ENCODE measurements at places on chromosomes 1 and 21.

- no peak for DNase-seq
These were observed 5.4 kb upstream of the HES5 start for GRCh38 chr1:2535455-2535854.

DNA sequence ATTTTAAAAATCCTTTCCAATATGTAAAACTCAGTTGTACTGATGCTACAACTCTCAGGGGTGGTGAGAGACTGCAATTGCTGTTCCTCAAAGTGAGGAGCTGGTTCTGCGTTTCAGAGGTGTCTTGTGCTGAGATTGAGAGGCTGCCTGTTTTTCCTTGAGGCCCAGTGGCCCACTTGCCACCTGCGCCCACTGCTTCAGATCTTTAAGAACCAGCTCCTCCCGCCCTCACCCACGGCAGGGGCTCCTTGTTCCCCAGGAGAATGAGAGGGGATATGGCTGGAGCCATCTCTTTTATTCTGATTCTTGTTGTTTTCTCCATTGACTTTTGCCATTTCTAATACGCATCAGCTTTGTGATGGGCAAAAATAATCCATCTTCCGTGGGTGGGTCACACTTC is 45.5 kb downstream of the EVA1C start:
- DNase-seq = no peak

GRCh38 chr1:53328009-53328461 is at the start of gene LRP8:
Gene LRP8 (minus strand): TSS chr1:53328070. CDS start chr1:53327912, 158 bp downstream.
- peak; percentile 43 for DNase-seq

GRCh38 chr1:33013791-33014190 is 22.9 kb downstream of the AK2 start:
- DNase-seq = no peak

- DNase-seq = no peak
These were observed 110.0 kb upstream of the VANGL1 start for GRCh38 chr1:115531631-115532264.
